ENCODE measurements at places on chromosomes 3 and 15. TPM values are rescaled to one million over a fixed set of nuclear protein-coding genes. Genes with fewer than 3 reads are reported as not detected.

GRCh38 chr3:155594526-155595187 lies 150.2 kb downstream of the PLCH1 start:
- no peak for DNase-seq

DNA sequence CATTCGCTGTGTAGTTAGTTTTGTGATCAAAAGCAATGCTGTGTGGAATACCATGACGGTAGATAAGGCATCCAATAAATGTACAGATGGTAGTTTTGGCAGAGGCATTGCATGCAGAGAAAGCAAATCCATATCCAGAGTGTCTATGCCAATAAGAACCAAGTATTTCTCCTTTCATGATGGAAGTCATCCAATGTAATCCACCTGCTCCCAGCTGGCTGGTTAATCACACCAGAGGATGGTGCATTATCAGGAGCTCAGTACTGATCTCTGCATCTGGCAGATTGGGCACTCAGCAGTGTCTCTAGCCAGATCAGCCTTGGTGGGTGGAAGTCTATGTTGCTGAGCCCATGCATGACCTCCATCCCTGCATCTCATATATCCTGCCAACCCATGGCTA lies 677.7 kb upstream of the NECTIN3 start:
- no peak for DNase-seq

DNA sequence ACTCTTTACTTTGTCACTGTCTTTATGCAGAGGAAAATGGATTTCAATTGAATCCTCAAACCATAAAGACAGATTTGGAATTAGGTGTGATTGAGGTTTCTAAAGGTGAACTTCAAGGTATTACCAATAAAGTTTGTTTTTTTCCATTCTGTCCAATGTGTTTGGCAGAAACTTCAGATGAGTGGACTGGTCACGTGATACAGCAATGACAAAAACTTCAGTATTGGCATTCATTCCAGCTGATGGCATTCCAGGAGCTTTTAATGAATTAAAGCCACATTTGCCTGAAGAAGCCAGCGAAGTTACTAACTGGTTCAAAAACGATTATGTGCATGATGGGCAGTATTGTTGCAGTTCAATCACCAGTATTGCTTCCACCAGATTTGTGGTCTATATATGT lies 4.5 kb upstream of the MASP1 start:
- no peak for DNase-seq

DNA sequence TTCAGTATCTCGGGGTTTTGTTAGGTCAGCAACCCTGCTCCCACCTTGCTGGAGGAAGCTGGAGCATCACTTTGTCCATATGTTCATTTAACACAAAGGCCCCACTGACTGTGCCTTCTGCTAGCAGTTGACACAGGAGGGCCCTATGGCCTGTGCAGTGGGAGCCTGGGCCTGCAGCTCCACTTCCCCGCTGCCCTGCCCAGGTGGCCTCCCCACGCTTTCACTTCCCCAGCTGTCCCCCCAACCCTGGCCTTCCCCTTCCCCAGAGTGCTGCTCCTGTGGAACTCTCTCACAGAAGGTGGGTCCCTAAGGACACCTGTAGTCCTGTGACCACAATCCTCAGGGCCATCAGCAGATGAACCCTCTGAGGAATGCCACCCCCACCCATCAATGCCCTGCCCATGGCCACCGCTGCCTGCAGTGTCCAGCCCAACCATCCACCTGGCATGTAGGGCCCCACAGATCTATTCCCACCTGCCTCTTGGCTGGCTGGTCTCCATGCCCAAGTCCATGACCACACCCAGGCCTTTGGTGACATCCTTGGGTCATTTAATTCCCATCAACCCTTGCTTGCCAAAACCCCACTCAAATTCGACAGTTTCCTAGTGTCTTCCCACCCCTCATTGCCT lies 13.5 kb downstream of the TBC1D21 start:
- DNase-seq, result no peak

GRCh38 chr3:126827121-126827520 lies 123.1 kb downstream of the CHCHD6 start:
- DNase-seq, result no peak

GRCh38 chr15:83694015-83694414 lies 40.1 kb downstream of the ADAMTSL3 start:
- no peak for DNase-seq

DNA sequence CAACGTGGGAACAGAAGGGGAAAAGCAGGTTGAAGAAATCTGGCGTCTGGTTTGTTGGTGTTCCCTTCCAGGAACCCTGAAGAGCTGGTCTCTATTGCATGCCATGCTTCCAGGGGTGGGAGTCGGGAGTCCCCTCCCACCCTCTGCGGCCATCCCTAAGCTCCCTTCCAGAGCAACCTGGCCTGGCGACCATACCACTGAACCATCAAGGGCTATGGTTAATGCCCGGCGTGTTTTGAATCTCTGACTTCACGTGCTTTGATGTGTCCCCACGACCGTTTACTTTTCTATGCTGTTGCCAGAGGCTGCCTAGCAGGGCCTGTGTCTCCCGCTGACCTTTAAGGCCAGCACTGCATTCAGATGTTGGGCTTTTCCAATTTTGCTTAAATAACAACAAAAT lies 696 bp upstream of the SNRK start:
- DNase-seq, result no peak

DNA sequence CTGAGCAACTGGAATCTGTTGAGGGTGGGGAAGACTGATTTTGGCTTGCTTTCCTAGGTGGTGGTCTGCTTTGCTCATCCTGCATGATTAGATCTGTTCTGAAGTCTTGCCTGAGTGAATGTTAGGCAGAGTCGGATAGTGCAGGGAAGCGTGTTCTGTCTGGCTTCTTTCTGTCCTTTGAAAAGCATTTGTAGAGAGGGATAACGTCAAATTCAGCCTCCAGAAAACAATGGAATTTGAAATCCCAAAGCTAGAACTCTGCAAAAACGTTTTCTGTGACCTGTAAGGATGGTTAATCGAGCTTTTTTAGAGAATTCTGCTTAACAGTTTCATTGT lies 1.4 kb downstream of the GLCE start:
- DNase-seq, result no peak

GRCh38 chr3:111667170-111667569 lies 72.0 kb upstream of the ZBED2 start:
- DNase-seq, result no peak

DNA sequence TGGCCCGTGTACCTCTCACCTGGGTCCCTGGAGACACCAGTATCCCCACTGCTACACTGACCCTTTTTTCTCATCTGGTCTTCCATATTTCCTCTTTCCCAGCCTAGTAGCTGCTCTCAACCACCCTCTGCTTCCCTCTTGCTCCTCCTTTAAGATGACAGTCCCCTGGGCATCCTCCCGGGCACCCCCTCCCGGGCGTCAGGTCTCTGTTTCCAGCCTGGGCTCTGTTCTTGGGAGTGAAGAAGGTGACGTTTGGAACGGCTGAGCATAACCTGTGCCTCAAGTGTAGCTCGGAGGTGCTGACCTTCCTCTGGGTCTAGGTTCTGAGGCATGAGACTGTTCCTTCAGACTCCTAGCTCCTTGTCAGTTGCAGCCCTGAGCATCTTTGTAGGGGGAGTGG lies 101.2 kb downstream of the VGLL4 start:
- no peak for DNase-seq

GRCh38 chr3:47849699-47850563 lies 47.0 kb downstream of the DHX30 start:
- DNase-seq, result no peak

DNA sequence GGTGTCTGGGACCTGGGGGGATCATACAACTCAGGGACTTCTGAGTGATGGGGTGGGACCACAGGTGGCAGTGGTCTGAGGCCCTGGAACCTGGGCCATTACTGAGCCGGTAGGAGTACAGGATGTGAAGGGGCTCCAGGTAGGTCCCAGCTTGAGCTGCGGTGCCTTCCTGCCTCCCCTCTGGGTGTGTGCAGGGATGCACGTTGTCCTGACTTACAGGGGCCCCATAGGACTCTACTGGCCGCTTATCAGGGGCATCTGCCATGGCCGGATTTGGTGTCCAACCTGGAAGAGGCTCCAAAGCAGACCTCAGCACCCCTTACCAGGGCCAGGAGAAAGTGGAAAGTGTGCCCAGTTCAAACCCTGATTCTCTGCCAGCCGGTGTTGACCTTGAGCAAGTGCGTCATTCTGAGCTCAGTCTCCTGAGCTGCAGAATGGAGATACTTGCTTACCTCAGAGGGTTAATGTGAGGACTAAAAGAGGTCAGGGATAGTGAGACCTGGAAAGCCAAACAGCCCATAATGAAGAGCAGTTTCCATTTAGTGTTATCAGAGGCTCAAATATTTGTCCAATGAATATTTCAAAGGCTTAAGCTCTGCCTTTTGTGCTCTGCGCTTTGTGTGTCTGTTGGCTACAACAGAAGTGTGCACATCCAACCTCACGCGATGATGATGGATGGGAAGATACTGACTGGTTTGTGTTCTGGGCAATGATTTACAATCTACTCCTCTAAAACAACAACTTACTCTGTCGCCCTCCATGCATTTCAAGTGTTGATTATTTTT lies 35.4 kb upstream of the ESYT3 start:
- DNase-seq, result no peak

DNA sequence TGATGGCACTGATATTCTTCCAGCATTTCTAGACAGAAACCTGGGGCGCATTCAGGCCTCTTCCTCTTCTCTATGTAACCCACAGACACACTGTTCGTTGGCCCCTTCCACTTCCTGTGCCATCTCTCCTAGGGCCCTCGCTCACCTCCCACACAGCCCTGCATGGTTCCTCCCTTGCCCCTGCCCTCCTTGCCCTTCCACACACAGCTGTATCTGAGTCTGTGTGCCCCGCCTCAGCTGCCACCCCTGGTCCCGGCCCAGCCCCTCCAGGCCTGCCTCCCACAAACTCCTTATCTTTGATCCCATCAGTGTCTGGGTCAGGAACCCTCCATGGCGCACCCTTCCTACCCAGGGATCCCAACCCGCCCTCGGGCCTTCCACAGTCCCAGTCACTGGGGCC lies 37.9 kb downstream of the RAB6B start:
- no peak for DNase-seq

GRCh38 chr3:57026944-57027343 lies 33.5 kb upstream of the SPATA12 start:
- no peak for DNase-seq

The AMIGO3 gene
- total RNA-seq, result 0.78 TPM

The RARRES1 gene
- 1.4 TPM for total RNA-seq

The ATP2B2 gene
- 79.5 TPM for total RNA-seq
